Activated CD4-positive, CD25-positive, alpha-beta regulatory T cell treated with anti-CD3 and anti-CD28 coated beads, Interleukin-2, amount 50 U/mL, for 16 hours (primary cell): ENCODE measurements at places on chromosomes 1 and 21.

DNA sequence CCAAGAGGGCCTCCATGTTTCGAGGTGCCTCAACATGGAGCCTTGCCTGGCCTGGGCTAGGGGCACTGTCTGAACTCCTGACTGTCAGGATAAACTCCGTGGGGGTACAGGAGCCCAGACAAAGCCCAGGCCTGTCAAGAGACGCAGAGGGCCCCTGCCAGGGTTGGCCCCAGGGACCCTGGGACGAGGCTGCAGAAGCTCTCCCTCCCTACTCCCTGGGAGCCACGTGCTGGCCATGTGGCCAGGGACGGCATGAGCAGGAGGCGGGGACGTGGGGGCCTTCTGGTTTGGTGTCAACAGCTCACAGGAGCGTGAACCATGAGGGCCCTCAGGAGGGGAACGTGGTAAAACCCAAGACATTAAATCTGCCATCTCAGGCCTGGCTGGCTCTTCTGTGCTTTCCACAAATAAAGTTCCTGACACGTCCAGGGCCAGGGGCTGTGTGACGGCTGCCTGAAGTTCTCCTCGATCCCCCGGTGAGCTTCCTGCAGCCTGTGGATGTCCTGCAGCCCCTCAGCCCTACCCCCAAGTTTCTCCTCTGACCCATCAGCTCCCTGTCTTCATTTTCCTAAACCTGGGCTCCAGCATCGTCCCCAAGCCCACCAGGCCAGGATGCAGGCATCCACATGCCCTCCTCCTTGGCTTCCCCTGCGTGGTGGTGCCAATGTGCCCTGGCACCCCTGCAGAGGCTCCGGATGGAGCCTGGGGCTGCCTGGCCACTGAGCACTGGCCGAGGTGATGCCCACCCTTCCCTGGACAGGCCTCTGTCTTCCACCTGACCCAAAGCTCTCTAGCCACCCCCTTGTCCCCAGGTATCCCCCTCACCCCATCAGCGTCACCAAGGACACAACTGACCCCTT is 12.8 kb upstream of the LRRC3 start:
- no peak for DNase-seq

DNA sequence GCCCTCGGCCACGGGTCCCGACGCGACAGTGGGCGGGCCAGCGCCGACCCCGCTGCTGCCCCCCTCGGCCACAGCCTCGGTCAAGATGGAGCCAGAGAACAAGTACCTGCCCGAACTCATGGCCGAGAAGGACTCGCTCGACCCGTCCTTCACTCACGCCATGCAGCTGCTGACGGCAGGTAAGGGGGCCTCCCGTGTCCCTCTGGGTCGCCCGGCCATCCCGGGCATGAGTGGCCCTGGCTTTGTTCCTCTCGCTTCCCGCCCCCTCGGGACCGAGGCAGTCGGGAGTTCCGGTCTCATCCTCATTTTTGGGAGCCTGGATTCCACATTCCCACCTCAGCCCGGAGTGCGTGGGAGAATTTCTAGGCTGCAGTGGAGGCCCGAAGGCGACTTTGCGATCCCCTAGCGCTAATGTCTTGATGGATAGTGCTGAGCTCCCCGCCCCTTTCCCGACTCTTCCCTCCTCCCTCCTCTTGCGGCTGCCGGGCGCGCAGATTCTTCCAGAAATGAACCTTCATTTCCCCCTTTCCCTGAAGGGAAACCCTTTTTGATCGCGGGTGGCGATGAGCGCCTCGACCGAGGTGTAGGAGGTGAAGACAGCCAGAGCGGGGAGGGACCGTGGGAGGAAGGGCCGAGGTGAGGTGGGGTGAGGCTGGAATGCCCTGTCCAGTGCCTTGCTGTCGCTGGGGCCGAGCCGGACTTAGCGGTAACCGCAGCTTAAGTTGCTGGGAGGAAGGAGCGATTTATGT is 705 bp downstream of the KHDRBS1 start:
- no peak for DNase-seq

- DNase-seq, result no peak
These were observed 819 bp upstream of the GPR3 start for GRCh38 chr1:27391511-27392095.

- no peak for DNase-seq
These were observed 85.4 kb upstream of the LPGAT1 start for GRCh38 chr1:211915924-211916323.

DNA sequence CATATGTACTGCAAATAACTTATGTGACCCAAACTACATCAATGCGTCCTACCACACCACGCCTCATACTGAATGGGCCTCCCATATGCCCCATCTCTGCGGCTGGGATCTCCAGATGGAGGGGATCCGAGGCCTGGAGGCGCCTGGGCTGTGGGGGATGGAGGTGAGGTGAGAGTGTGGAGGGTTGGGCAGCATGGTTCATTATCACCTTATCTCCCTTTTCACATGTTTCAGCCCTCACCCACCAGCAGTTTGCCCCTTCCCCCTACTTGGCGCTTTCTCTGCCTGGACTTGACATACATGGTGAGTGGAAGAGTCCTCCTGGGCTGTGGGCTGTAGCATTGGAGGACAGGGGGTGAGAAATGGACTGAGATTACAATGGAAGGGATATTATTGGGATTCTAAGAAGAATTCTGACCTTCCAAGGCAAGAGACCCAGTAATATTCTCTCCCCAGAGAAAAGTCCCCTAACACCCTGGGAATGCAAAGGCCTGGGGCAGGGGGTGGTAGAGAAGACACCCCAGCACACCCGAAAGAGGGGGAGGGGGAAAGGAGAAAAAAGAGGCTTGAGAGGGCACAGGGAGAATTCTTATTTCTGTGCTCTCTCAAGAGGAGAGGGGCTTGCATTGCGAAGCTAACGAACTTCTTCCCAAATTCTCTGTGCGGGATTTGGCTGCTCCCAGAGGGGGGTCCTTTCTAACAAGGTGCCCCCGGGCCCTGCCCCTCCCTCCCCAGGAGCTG is 61.4 kb downstream of the MEF2D start:
- no peak for DNase-seq

- no peak for DNase-seq
These were observed 3.4 kb upstream of the KRTAP10-5 start for GRCh38 chr21:44583800-44584147.

- DNase-seq, result no peak
These were observed 26.6 kb downstream of the CLIC6 start for GRCh38 chr21:34695434-34695833.

GRCh38 chr1:1286313-1287261 is 6.4 kb downstream of the SCNN1D start:
- DNase-seq, result no peak

- DNase-seq, result no peak
These were observed 149.8 kb downstream of the ZZZ3 start for GRCh38 chr1:77532641-77533040.

GRCh38 chr1:218266356-218266755 is 18.7 kb upstream of the RRP15 start:
- no peak for DNase-seq

DNA sequence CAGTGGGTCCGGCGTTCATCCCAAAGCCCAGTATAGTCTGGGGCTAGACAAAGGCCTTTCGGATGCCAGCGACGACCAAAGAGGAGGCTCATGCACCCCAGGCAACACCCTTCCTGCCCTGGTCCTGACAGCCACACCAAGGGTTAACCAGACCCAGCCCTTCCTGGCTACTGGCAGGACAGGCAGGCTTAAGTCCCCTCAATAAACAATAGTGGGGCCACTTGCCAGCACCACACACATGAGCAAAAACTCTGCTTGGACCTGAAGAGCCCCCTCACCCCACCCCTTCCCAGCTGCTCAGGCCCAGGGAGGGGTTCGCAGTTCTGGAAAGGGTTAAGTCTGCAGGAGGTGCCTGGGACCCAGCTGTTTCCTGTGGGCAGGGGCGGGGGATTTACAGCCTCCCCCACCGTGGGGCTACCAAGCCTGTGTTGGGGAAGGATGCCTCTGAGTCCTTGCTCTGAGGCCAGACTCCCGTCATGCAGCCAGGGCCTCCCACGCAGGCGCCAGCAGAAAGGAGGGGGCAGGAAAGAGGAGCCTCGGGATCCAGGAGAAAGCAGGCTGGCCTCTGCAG is 18.2 kb downstream of the PHLDA3 start:
- DNase-seq, result no peak

DNA sequence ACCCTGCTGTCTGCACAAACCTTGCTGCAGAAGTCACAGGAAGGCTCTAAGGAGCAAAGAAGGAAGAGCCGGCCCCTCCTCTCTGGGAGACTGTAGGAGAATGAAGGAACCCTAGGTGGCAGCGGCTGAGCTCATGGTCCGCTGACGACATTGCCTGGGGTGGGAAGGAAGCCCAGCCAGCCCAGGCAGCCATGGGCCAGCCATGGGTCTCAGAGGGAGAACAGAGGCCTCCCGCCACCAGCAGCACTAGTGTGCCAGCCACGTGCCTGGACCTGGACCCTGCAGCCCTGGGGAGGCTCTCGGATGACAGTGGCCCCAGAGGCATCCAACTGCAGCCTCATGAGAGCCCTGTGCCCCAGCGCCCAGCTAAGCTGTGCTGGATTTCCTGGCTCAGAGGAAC is 49.2 kb upstream of the POFUT2 start:
- DNase-seq, result no peak

- DNase-seq, result no peak
These were observed 74.9 kb downstream of the NFASC start for GRCh38 chr1:204945565-204945977.

- no peak for DNase-seq
These were observed 206.9 kb downstream of the MATN1 start for GRCh38 chr1:30516485-30516858.

DNA sequence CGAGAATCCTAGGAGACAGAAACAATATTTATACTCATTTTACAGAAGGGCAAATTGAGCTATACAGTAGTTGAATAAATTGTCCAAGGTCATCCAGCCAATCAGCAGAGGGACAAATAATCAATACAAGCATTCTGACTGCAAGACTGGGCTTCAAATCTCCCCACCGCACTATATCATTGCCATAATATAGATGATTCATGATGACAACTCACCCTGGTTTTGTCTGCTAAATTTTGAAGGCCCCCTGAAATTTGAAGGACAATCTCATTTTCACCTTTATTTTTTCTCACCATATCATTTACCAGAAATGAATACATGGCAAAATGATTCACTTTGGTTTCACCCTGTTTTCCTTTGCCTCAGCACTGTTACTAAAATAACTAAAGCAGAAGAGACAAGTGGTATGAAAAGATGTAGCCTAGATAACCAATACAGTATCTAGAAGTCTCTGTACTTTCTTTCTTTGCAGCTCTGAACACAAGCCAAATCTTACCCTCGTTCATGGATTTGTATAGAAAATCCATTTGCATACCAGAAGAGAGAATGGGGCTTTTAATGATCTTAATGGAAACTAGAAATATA is 292.5 kb downstream of the TTLL7 start:
- DNase-seq, result no peak

DNA sequence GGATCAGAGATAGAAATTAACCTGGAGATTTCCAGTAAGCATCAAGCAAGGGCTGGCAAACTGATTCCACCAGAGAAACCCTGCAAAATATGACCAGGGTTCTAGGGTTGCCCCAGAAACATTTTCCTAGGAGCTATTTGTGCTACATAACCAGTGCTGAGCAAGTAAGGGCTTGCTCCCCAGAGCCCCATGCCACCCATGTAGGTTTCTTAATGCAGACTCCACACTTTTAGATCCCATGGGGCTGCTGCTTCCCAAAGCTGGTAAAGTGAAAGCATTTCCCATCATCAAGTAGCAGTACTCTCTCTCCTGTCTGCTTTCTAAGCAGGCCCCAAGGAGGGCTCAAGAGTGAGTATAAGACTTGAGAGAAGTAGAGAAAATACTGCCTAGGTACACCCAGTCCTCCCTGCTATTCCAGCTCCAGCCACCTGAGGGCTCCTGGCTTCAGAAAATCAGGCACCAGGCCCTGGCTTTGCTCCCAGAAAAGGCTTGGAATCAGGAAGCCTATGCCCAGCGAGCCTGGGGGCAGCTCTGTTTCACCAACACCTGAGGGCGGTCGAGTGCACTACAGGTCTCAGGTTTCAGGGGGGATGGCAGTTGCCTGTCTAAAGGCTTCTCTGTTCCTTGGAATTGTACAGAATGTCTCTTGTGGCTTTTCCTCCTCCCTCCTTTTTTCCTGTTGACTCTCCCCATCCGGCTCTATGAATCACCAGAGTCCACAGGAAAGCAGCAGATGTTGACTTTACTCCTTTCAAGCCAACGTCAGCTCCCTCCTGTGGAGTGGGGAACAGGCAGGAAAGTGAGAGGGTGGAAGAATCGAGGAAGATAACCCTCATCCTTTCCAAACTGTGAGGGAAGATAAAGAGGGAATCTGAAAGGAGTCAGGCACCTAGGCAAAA is 6.2 kb upstream of the ANKRD35 start:
- DNase-seq, result peak; percentile 12

- DNase-seq, result no peak
These were observed 2.0 kb upstream of the LMNA start for GRCh38 chr1:156112276-156113137.

DNA sequence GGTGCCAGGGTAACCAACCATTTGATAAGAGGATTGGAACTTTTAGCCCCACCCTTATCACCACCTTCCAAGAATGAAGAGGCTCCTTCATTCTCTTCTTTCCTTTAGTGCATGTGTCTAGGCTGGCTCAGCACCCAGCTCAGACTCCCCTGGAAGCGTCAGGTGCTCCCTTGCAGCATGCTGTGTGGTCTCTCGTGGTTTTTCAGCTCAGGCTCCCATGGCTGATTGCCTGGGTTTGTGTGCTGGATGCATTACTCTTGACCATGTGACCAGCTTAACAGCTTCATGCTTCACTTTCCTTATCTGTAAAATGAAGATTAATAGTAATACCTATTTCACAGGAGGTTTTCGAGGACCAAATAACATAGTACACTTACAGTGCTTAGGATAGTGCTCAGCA is 198.4 kb downstream of the HHAT start:
- DNase-seq, result no peak

GRCh38 chr1:44685881-44686280 is 11.4 kb downstream of the ARMH1 start:
- no peak for DNase-seq

DNA sequence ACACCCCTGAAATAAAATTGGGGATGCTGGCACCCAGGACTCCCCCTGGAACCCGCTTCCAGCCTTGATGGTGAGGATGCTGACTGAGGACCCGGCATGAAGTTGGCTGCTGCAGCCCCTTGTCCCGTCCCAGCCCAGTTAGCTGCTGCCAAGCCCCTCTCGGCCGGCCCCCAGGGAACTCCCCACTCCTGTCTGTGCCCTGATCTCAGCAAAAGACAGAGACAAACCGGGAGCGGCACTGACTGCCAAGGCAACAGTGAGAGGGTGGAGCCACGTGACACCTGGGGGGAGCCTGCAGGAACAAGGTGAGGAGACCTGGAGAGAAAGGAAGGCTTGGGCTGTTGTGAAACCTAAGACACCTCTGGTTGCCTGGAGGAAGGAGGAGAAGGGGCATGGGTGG is 24.7 kb downstream of the CASZ1 start:
- DNase-seq, result no peak

DNA sequence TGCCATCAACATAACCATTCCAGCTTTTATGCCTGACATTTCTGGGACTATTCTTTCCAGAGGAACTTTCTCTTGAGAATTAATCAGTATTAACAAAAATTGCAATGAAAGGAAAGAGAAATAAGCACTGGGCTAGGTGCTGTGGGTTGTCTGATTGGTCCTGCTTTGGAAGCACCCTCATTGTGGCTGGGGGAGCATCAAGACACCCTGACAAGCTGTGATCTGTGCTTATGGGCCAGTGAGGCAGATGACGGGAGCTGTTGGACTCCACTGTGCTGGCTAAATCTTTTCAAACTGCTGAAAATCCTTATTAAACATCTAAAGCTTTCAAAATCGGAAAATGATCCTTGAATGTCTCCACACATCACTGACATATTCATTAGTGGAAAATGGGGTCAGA is 20.0 kb downstream of the UBASH3A start:
- no peak for DNase-seq
